ENCODE measurements at places on chromosomes 6 and 20.

GRCh38 chr20:63085151-63085861 is 78.5 kb upstream of the BHLHE23 start:
- DNase-seq = no peak

GRCh38 chr20:36155629-36155971 is 1.1 kb downstream of the EPB41L1 start:
- no peak for DNase-seq

DNA sequence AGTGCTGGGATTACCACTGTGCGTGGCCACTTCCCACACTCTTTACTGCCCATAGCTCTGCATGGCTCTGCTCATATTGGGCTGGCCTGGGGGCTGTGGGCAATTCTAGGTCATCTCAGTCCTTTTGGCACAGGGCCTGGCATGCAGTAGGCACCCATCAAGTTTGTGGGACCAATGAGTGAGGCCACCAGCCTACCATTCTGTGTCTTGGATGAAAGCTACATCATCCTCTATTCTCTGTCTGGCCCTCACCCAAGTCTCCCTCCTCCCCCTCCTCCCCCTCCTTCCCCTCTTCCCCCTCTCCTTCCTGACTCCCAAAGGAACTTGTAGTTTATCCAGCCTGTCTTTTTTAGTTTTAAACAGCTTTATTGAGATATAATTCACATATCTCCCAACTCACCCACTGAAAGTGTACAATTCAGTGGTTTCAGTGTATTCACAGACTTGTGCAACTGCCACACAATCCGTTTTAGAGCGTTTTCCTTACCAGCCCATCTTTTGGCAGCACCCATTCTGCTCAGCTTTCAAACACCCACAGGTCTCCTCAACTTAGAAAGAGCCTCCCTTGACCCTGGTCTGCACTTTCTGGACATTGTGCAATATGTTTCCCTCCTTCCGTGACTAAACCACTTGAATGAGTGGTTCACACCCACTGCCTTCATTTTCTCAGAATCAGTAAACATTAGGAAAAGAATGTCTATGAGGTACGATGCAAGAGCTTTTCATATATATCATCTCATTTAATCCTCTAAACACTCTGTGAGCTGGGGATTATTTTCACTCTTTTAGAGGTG is 21.5 kb upstream of the MRPS18A start:
- DNase-seq = no peak

- no peak for DNase-seq
Observed at GRCh38 chr20:48025051-48025515, 239.8 kb upstream of the SULF2 start.

GRCh38 chr6:89432875-89433251 is at the start of gene ANKRD6:
TSS of gene ANKRD6 (plus strand) at chr6:89433152. CDS start at chr6:89566977, 133,825 bp downstream.
- peak; percentile 67 for DNase-seq

DNA sequence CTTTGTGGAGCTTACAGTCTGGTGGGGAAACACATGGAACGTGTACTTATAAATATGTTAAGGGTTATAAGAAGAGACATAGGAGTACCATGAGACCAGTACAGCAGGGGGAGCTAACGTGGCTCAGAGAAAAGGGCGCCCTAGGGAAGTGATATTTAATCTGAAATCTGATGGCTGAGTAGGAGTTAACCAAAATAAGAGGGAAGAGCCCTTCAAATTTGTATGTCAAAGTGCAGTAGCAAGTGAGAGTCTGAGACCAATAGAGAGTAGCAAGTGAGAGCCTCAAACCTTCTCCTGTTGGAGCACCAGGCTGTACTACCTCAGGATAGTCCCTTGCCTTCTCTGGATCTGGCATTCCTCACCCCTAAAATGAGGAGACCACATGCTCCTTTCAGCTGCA is 6.1 kb upstream of the PKIG start:
- peak; percentile 76 for DNase-seq

- no peak for DNase-seq
Observed at GRCh38 chr20:36975099-36975818, 23.8 kb upstream of the SAMHD1 start.

DNA sequence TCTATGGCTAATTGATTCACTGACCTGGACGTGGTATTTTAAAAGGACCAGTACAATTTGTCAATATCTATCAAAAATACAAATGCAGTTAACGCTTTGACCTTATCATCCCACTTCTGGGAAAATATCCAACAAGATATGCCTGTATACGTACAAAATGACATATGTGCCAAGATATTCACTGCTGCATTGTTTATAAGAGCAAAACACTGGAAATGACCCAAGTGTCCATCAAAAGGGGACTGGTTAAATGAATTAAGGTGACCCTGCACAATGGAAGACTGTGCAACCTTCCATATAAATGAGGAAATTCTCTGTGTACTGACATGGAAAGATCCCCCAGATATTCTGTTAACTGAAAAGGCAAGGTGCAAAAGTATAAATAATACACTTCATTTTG is 13.9 kb downstream of the TRAM2 start:
- DNase-seq = no peak

- peak; percentile 61 for DNase-seq
Observed at GRCh38 chr6:109455437-109456110, at the start of gene MICAL1. TSS of gene MICAL1 (minus strand) at chr6:109455772. CDS start at chr6:109454196, 1,576 bp downstream.

- DNase-seq = no peak
Observed at GRCh38 chr6:70162972-70163371, 139.9 kb downstream of the COL9A1 start.

GRCh38 chr6:132525866-132526265 is 12.2 kb upstream of the TAAR9 start:
- no peak for DNase-seq

- no peak for DNase-seq
Observed at GRCh38 chr6:35295521-35296315, 1.9 kb upstream of the DEF6 start.

DNA sequence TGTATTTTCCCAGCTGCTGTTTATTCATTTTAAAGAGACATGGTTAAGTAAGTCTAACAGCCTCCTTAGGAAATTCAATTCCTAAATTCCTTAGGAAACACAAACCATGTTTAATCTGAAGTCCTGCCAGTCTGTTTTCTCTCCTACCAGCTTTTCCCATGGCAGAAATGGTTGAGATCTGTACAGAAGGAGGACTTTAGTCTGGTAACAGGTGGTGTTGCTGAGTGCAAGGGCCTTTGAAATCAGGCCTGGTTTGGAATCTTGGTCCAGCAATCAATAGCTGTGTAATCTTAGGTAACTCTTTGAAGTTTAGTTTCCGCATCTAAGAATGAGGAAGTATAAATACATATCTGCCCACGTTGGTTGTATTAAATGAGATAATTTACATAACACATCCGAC is 232.5 kb downstream of the LAMA2 start:
- DNase-seq = no peak

GRCh38 chr20:44637522-44638372 is 13.8 kb downstream of the ADA start:
- no peak for DNase-seq

DNA sequence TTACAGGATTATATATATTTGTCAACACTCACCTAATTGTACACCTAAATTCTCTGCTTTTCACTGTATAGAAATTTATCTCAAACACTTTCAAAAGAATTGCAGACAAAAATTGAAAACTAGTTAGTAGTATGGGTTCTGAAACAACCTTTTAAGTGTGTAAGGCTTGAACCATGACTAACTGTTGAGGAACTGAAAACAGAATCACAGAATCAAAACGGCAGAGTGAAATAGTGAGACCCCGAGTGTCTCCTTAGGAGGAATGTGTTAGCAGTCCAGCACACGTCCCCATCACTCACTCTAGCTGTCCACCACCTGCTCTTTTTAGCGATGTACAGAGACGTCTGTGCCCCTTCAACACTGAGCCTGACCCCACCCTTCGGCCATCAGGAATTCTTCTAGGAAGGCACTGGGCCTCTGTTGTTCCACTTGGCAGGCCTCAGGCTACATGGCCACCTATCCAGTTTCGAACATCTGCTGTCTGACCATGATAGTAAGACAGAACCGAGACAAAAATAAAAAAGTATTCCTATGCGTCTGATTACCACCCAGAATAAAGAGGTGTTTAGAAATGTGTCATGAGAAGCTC is 227.4 kb downstream of the C6orf118 start:
- DNase-seq = no peak

DNA sequence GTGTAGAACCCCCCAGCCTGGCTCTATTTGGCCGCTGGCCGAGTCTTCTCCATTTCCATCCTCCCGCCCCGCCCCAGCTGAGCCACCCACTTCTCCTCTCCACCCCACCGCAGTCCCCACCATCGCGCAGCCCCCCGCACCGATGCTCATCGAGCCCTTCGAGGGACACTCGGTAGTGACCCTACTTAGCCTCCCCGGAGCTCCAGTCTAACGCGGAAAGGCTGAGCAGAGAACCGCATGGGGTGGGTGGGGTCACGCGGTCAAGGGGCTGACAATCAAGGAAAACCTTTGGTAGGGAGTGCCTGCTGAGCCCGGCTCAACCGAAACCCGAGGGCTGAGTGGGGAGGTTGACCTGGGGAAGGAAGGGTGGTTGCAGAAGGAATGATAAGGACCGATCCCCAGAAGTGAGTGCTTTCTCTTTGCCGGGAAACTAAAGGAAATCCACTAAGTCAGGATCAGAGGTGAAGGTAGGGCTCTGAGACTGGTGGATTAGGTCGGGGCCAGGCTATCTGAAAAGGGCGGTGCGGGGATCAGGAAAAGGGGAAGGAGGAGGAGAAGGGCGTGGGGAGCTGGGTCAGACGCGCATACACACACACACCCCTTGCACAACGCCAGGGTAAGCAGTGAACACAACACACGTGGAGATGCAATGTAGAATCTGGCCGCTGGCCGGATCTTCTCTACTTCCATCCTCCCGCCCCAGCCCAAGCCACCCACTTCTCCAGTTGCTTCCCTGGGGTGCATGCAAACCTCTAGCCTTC is 49.8 kb downstream of the CPXM1 start:
- DNase-seq = no peak

DNA sequence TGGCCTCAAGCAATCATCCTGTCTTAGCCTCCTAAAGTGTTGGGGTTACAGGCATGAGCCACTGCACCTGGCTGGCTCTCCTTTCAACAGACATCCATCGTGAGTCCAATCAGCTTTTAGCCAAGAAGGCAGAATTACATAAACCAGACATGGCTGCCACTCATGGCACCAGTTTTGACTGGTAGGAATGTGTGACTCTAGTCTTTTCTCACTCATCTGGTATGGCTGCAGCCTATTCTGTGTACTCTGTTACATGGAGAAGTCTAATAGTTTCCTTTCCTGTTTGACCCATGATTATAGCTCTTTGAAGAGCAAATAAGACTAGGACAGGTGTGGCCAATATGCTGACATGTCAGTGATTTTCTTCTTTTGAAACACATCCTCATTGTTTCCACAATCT is 27.0 kb upstream of the RNF144B start:
- no peak for DNase-seq

GRCh38 chr6:41801380-41801779 is 13.9 kb downstream of the TOMM6 start:
- no peak for DNase-seq

DNA sequence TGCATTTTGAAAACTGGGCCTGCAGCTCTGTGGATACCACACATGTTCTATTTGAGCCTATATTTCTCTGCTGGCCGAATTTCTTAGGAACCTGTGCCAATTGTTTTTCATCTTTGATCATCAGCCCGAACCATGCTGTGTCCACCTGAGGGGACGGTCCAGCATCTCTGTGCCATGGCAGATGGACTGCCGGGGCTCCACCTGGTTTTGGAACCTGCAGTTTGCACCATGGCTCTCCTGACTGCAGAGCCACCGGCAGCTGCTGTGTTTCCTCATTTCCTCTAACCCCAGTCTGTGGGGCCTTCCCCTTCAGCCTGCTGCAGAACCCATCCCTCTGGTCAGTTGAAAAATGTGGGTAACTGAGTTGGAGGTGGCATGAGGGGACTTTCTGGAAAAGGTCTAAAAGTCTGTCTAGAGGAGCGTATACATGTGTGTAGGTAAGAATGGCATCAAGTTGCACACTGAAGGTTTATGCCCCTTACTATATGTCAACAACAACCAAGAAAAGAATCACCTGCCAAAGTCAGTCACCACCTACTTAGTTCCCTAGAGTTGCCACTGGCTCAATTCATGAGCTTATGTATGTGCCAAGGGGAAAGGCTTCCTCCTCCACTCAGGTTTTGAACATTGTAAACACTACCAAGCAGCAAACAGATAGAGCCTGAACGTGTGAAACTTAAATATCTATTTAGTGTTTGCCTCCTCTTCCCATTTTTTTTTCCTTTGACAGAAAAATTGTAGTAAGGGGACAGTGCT is 548.2 kb downstream of the PRKN start:
- DNase-seq = no peak

GRCh38 chr20:45826381-45827019 is 612 bp downstream of the TNNC2 start:
- no peak for DNase-seq

DNA sequence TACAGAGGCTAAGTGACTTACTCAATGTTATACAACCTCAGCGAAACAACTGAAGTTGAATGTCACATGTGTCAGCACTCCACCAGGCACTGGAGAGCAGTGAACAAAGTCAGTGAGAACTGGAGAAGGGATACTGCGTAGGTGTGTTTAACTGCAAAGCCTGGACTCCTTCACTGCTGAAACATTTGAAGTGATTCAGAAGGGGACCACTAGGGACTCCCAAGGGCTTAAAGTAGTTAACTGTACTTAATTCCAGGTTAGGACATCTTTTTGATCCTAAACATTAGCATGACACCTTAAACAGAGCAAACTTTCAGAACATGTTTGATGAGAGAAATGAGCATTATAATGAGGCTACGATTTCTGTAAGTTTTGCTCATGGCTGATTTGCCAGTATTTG is 45.0 kb upstream of the ZBTB24 start:
- peak; percentile 15 for DNase-seq

- no peak for DNase-seq
Observed at GRCh38 chr6:153123801-153124200, 7.3 kb downstream of the RGS17 start.

GRCh38 chr6:43226192-43226851 is 3.0 kb downstream of the DNPH1 start:
- DNase-seq = no peak

DNA sequence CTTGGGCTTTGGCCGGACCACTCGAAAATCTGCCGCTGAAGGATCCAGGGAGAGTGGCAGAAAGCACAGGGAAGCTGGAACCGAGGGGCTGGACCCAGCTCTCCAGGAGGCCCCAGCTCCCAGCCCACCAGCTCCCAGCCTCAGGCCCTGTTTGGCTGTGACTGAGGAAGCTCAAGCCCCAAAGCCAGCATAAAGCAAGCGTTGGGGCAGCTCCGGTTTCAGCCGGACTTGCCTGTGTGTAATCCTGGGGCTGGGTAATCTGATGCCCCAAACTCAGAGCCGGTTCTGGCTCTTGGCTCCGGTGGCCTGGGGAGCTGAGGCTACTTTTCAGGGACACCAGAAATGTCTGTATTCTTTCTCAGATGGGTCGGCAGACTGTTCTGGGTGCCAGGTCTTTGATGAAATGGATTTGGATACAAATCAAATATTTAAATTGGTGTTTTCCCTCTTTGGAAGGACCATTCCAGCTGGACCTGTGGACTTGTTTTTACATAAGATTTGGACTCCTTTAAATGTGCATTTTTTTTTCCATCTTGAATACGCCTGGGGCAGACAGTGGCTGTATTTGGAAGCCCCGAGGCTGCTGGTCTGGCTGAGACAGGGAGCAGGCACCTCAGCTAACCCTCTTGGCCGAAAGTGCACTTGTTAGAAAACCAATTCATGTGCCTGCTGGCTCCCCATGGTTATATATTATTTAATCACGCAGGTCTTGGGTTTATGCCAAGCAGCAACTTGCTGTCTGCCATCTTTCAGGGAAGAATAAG is 29.7 kb downstream of the RPP40 start:
- peak; percentile 14 for DNase-seq

GRCh38 chr6:69835414-69836179 is 30.8 kb upstream of the COL19A1 start:
- DNase-seq = peak; percentile 27
